ENCODE measurements at places on chromosomes 2 and 18.

DNA sequence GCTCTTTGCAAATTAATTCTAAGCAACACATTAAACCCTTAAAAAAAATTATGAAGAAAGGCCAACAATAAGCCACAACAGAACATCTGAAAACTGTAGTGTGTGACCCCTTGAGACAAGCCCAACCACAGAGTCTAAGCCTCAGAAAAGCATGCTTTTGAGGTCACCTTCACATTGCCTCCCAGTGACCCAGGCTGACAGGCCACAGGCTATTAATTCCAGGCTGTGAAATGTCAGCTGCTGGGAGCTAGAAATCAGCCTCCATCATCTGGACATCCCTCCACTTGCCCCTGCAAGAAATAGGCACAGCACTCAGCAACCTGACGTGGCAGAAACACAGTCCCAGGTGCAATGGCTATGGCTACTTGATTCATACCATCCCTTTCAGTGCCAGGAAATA, 179.4 kb upstream of the ZFP36L2 start:
- no peak for DNase-seq

DNA sequence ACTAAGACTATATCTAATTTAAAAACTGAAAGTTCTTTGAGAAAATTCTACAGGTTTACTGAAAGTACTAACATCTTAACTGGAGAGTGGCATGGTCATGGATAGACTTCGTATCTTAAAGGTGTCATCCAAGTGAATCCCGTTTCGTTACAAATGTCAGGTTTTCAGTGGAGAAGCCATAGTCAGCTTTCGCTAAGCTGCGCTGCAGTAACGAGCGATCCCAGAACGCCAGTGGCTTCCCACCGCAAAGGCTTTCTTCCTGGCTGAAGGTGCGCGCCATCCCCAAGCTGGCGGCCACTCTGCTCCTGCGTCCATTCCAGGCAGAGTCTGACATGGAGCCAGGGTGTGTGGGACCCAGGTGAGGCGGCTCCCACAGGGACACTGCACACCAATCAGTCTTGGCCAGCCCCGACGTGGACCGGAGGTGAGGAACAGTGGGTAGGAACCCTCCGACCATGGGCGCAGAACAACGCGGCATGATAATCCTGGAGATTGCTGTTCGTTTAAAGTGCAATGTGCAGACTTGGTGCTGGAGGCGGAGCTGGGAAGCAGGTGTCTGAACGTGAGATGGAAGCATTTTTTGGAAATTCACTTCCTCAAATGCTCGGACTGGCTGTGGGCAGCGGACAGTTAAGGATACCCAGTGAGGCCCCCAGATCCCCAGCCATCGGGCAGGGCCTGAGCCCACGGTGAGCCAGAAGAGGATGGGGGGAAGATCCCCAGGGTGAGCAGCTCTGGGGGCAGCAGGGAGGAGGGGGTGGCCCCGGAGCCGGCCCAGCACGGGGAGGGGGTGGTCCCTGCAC, 27.8 kb upstream of the KCNG2 start:
- no peak for DNase-seq

DNA sequence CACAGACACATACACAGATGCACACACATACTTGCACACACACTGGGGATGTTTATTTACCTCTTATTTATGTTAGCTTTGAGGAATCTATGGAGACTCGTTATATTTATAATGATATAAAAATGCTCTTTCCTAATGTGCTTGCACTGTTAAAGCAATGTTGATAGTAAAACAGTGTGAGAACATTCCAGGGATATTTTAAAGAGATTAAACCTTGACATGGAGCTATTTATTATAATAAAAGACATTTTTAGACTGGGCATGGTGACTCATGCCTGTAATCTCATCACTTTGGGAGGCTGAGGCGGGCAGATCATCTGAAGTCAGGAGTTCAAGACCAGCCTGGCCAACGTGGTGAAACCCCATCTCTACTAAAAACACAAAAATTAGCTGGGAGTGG, 557.3 kb upstream of the ZNF804A start:
- DNase-seq: no peak

DNA sequence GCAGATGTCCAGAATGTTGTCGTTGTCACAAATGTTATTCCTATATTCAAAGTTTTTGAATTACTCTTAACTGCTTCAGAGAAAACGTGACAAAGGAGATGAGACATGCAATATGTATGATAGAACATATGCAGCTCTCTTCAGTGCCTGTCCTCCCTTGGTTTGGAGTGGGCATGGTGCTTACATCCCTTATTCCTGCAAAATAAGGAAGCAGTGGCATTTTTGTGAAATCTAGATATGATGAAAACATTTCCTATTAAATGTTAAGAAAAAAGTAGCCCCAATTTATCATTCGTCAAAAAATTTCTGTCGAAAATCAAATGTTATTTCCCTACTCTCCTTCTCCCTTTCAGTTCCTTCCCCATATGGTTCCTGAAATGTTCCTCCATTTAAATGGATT, 457.5 kb upstream of the FANCL start:
- no peak for DNase-seq

DNA sequence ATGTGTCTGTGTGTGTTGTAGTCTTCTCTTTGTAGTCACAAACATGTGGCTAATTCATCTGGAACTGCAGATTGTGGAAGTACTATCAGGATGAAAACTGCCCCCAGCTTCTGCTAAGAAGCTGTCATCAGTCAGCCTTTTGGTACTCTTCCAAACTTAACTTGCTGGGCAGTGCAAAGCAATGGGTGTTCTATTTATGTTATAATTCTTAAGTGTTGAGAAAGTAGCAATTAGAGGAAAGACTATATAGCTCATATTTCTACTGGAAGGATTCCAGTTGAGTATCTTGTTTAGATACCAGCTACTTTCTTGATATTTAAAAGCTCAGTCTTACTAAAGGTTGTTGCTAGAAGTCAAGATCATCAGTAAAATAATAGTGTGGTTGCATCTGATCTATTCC, 52.1 kb downstream of the SLC38A11 start:
- DNase-seq: no peak

- DNase-seq: no peak
These were observed 5.2 kb downstream of the TTC27 start for GRCh38 chr2:32633040-32633439.

DNA sequence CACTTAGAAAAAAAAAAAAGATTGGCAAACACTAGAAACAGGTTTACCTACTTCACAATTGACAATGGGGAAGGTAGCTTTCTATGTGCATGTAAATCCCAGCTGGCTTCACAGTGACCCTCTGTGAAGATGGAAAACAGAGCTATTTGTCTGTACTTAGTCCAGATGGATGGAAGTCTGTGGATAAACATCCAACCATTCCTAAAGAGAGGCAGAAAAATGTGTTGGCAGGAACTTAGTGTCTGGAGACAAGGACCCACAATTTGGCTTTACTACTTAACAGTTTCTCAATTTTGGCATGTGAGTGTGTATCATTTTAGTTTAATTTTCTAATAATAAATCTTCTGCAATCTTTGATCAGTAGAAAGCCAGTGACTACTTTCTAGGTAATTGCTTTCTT, 154.4 kb downstream of the RAD51AP2 start:
- DNase-seq: no peak

- no peak for DNase-seq
These were observed 4.4 kb downstream of the XRCC5 start for GRCh38 chr2:216113572-216113971.

- DNase-seq: no peak
These were observed 184.2 kb upstream of the ZEB2 start for GRCh38 chr2:144703852-144704708.

DNA sequence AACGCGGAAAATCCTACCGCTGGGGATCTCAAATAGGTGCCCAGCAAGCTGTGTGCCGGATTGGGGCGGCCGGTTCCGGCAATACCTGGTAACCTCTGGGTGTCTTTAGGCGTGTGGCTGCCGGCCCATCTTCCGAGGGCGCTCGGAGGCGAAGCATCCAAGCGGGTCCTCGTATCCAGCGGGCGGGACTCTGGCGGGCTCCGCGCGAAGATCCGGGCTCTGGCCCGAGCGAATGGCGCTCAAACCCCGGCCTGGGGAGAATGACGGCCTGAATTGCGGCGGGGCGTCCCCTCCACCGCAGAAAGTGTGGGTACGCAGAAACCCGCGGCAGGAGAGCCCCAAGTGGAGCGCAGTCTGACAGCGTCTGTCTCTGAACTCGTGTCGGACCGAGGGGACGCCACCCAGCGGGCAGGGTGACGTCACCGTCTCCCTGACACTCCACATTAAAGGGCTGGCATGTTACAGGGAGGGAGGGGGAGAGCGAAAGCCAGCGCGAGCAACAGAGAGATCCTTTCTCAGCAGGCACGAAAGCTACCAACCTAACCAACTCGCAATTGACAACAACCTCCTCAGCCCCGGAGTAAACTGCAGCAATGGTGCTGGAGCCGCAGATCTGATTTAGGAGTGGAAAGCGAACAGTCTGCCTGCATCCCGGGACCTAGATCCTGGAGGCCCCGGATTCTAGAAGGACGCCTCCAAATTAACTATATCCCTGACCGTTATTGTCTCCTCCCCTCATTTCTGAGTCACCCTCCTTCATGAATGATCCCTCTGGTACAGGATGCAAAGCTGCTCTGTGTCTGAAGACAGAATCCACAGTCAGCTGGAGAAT, at the start of gene SKOR2:
TSS of gene SKOR2 (minus strand) at position 372 of the 832 bp plus-strand sequence. CDS start 2,477 bp downstream, outside the sequence.
- no peak for DNase-seq

DNA sequence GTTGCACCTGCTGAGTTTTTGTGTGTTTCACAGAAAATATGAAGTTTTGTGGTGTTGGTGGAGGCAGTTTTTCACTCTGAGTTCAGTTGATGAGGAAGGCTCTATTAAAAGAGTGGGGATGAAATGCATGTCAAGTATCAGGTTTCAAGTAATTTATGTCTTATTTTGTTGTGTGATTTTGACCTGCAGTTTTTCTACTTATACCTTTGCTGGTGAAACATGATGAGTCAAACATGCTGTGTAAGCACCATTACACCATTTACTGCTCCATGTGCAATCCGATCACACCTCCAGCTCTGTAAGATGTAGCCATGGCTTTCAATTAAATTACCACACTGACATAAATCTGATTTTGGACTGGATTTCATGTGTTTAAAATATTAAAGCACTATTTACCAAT, 174.5 kb upstream of the ZEB2 start:
- DNase-seq: no peak

GRCh38 chr2:50930726-50931125, 101.2 kb downstream of the NRXN1 start:
- no peak for DNase-seq

DNA sequence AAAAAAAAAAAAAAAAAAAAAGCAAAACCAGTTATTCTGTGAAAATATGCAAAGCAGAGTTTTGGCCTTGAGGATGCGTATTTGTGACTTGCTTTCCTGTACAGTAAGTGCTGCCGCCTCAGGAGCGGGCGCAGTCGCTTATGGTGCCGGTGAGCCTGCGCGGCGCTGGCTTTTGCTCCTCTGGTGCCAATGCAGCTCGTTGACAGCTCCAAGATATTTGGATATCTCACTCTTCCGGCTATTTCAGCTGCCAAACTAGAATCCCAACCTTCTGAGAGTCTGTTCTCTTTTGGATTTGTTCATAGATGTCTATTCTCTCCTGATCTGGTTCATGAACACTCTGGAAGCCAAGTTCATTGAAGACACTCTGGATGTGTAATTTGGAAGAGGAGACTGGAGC, 184.1 kb downstream of the AGAP1 start:
- no peak for DNase-seq

DNA sequence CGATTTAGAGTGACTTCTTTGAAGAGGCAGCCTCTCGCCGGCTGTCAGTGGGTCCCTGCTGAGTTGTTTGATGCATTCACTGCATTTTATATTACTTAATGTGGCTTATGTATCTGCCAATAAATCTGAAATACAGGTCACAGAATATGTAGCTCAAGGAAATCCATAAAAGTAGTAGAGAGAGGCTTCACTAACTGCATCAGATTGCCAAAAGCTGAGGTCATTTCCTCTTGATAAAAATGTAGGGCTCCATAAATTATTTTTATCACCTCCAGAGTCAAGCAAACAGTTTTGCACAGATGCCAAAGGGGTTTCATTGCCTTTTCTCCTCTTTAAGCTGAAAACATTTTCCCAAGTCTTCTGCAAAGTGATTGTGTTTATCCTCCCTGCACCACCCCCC, 36.5 kb upstream of the CCDC93 start:
- no peak for DNase-seq

DNA sequence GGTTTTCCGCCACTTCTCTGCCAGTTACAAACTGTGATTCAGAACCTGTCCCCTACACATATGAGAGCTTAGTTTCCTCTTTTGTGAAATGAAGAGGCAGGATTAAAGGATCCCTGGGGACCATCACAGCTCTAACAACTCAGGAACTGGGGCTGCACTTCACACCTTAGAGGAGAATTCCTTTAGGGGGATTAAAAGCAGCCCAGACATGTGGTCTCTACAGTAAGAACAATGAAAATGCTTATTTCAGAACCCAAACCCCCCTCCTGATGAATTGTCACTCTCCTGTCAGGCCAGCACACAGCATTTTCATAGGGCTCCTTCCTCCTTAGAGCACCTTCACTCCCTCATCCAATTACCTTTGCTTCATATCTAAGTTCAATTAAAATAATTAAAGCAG, 101.5 kb upstream of the NEDD4L start:
- no peak for DNase-seq

GRCh38 chr2:19607400-19607799, 249.0 kb upstream of the OSR1 start:
- DNase-seq: no peak

DNA sequence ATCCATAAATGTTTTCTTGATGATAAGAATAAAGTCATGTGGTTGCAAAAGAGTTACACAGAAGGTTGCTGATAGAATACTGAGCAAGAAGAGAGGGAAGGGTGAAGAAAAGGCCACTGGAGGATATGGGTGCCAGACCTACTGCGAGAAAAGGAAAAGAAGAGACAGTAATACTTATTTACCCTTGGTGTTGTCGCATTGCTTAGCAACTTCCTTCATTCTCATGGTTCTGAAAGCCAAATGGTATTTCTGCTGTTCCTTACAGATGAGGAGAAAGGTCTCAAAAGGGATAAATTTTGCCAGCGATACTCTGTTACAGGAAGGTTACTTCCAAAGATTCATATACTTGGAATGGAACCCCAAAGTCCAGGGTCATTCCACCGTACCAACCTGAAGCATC, 62.5 kb downstream of the LHCGR start:
- DNase-seq: no peak

GRCh38 chr2:8437949-8438400, 243.9 kb upstream of the ID2 start:
- DNase-seq: no peak

- DNase-seq: no peak
These were observed 12.7 kb downstream of the KCTD1 start for GRCh38 chr18:26535630-26536029.
